HT1080 (cell line): ENCODE measurements at places on chromosomes 1 and 21.
A peak's percentile ranks its signal among the peaks of the same experiment; 100 is the strongest.

- no peak for DNase-seq
Observed at GRCh38 chr1:157600236-157600635, 2.4 kb upstream of the FCRL4 start.

- DNase-seq: no peak
Observed at GRCh38 chr1:3190256-3191041, 121.4 kb downstream of the PRDM16 start.

- no peak for DNase-seq
Observed at GRCh38 chr1:92372164-92372563, 73.3 kb downstream of the RPAP2 start.

DNA sequence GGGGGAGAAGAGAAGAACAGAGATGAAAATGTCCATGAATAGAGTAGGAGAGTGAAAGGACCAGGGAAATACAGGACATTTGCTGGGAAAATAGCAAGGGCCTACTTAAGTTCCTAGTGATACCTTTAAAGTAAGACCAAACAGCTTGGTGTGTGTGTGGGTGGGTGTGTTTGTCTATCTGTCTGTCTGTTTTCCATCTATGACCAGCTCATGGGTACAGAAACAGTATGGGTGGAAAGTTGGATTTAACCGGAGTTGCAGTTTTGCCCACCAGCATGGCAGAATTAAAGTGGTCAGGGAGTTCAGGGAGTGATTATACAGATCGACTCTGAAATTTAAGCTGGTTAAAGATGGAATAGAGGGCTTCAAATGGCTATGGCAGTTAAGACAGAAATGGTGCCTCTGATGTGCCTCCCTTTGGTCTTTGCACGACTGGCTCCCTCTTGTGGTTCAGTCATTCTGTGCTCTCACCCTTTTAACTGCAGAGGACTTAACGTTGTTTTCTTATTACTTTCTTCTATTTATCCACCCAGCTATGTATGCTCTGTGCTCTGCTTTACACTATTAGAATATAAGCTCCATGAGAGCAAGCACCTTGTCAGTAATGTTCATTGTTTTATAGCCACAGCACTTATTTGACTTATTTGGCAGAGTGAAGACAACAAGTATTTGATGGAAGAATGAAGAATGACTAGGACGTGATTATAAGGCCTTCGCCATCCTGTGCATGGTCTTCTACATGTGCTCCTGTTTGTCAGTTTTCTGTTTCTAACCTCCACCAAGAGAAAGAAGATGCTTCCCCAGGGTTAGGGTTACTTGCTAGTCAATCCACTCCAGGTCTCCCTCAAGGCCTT, 72.7 kb upstream of the AK4 start:
- peak; percentile 47 for DNase-seq

GRCh38 chr1:25810341-25811299, 9.1 kb upstream of the MTFR1L start:
- peak; percentile 51 for DNase-seq

- DNase-seq: no peak
Observed at GRCh38 chr1:177571485-177572076, 398.3 kb downstream of the SEC16B start.

DNA sequence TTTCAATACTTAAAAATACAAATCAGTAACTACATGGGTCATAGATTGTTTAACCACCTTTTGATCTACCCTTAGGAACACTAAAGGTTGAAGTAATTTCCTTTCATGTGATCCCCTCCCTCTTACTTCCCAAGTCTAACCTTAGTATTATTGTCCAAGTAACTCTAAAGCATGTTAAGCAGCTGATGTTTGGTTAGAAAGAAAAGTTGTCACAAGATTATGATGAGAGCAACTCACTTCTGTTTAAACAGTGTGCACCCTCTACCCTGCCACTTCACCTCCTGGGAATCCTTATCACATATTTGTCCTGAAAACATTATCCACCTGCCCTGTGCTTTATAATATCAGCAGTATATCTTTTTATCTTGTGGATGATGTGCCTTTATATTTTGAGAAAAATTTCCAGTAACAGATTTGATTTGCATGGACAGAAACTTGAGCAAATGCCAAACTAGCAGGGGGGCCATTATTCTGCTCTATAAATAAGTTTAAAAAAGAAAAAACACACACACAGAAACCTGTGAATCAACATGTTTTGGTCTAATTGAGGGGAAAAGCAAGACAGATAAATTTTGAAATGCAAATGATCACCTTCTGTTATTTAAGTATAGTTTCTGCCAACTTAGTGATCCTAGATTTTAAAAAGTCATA, 194.3 kb downstream of the RPS6KC1 start:
- DNase-seq: no peak

DNA sequence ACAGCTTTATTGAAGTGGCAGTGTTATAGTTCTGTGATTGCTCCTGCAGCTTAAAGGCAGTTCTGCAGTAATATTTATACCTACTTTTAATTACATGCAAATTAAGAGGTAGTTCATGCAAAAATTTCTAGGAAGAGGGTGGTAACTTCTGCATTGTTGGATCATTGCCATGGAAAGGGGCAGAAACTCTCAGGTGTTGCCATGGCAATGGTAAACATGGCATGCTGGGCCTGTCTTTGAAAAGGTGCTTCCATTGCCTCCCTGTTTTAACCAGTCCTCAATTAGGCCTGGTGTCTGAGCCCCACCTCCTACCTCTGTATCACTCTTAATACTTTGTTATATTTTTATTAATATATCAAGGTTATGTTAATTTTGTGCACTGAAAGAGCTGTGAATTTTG, 104.7 kb downstream of the DISC1 start:
- DNase-seq: no peak

GRCh38 chr1:204567071-204567470, 50.9 kb downstream of the MDM4 start:
- DNase-seq: no peak

- DNase-seq: peak; percentile 91
Observed at GRCh38 chr1:225253784-225254183, 174.1 kb downstream of the LBR start.

DNA sequence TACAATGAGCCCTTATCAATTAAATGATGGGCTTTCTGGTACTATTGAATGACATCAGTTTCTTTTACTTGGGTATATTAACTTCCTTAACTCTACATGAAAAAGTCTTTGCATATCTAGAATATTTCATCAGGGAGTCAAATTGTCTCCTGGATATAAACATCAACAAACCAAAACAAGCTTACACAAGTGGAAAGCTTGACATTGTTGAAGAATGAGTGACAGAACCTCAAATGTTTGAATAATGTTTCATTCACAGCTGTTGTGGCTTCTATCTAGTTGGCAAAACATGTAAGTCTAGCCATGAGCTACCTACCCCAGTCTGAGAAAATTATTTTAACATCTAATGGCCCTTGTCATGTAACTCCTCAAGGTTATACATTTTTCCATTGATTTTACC, 604.8 kb upstream of the ADAMTS5 start:
- peak; percentile 81 for DNase-seq

GRCh38 chr1:59539961-59540681, 243.2 kb downstream of the FGGY start:
- no peak for DNase-seq

- DNase-seq: no peak
Observed at GRCh38 chr1:247269133-247269532, 13.3 kb downstream of the VN1R5 start.

DNA sequence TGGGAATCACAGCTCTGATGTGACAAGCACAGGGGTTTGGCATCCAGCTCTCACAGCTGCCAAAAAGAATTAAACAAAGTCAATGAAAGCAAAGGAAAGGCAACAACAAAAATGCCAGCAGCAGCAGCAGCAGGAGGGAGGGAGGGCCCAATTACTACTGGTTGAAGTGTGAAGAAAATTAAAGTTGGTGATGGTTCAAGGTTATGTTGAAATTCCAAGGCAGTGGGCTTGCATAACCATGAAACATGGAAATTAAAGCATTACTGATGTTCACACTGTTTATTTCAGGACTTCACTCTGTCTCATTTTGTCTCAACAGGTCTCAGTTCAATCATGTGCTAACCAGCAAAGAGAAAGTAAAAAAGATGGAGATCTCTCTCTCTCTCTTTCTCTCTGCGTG, 220.3 kb upstream of the LYPLAL1 start:
- no peak for DNase-seq

DNA sequence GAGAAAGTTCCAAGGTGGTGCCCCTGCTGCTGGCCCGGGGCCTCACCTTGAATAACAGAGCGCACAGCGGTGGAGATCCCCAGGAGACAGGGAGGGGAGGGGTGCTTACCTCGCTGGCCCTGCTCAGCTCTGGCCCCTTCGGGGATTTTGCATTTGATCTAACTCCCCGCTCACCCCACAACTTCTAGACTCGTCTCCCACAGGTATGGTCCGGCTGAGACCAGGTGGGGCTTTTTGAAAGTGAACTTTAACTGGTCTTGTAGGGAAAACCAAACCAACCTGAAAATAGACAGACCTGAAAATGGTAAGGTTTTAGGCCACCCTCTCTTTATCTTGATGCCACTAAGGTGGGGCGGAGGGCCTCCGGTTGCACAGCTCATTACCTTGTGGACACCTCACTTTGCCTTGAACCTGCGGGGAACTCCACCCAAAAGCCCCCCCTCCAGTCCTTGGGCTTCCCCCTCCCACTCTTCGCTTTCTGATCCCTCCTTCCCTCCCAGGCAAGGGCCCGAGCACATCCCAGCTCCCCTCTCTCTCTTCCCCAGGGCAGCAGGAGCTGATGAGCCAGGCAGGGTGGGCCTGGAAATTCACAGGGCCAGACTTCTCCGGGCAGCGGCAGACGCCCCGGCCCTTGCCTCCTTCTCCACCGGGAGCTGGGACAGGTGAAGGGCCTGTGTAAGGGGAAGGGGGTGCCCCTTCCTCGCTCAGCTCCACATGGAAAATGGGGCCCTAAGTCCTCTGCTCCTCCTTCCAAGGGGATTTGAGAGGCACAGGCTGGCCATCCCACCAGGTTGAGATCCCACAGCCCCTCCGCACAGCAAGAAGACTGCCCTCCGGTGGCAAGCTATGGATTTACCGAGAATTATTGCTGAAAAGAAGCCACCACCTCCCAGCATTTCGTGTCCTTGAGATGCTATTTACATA, 16.1 kb downstream of the TNFRSF8 start:
- peak; percentile 36 for DNase-seq

- DNase-seq: no peak
Observed at GRCh38 chr1:236020359-236021219, 44.3 kb downstream of the NID1 start.

DNA sequence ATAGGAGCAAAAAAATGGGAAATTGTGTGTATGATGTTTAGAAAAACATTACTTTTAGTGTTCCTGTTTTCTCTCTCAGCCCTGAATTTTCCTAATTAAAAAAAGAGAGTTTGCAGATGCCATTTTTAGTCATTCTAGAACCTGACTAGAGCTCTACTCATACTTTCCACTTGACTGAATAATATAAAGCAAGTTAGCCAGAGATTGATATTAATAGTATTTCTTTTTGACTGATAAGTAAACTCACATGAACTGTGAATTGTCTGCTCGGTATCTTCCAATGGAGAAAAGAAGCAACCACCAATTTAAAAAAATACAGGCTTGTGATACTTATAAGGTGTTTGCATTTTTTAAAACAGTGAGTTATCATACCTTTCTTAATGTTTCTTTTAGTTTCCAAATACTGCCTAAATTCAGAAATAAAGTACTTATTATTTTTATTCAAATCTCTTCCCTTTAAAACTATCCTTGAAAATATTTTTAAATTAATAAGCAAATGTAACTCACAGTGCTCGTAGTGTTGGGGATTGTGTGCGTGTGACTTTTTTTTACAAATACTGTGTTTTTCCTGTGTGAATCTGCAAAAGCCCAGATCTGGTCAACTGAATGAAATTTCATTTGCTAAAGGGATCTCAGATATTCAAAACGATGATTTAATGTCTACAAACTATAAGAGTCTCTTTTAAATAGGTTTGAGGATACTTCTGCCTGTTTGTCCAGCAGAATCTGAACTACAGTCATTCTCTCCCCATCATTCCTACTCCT, 9.8 kb downstream of the RAP1A start:
- no peak for DNase-seq

DNA sequence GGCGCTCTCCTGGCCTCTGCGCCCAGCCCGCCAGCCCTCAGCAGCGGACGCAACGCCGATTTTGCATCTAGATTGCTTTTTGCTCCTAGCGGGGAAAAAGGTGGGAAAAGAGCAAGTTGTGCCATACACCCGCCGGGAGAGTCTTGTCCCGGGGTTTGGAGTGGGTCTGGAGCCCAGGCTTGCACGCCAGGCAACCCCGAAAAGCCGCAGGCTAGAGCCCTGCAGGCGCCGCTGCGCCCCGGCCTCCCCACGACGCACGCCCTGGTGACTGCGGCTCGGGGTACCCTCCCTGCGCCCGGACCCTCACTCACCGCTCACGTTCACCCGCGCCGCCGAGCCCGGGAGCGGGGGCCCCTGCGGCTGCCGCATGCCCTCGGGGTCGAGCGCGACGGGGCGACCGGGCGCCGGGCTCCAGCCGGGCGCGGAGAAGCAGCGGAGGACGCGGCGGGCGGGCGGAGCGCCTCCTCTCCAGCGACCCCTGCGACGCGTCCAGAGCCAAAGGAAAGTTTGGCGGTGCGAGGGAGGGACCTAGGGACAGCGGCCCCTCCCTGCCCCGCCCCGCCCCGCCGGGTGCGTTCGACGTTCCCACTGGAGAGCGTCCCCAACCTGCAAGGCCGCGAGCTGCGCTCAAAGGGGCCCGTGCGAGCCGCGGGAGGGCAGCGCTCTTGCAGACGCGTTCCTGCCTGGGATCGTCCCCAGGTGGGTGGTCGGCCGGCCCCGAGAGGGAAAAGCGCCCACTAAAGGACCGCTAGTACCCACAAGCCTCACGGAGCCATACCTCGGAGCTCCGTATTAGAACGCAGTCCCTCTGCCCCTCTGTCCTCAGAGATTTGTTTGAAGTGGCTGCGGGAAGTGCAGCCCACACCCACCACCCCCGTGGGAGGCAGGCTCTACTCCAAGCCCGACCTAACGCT, at the start of gene LPAR3:
Gene LPAR3, minus strand, starts transcription at position 502 of the 914 bp plus-strand sequence. CDS start 27,086 bp downstream, outside the sequence.
- DNase-seq: no peak

DNA sequence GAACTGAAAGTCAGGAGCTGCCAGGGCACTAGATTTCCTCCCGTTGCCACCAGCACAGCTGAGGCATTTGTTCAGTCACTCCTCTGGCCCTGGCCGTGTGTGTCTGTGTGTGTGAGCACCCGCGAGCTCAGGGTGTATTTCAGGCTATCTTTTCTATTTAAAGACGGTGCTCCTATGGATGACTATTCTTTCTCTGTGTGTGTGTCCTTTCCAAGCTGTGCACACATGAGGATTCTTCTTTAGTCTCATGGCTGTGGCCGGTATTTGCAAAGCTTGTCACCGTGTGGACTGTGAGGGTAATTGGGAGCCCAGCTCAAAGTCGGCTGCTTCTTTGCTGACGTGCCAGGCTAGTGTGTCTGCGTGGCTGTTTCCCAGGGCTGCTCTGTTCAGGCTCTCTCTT, 3.0 kb upstream of the KCND3 start:
- no peak for DNase-seq

GRCh38 chr1:183622884-183623785, 12.4 kb downstream of the ARPC5 start:
- DNase-seq: peak; percentile 67

DNA sequence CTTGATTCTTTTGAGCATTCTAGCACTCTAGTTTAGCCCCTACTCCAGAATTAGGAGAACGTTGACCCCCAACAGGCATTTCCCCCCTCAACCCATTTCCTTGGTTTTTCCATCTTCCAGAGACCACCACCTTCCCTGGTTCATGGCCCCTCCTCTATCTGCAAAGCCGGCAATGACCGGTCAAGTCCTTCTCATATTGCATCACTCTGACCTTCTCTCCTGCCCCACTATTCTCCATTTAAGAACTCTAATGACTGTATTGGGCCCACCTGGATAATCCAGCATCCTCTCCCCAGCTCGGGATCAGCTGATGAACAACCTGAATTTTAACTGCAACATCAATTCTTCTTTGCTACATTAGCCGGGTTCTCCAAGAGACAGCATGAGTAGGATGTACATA, 437.4 kb downstream of the NPHP4 start:
- DNase-seq: no peak

GRCh38 chr1:39395357-39395831, 96.0 kb upstream of the BMP8A start:
- DNase-seq: peak; percentile 94
